Upper lobe of right lung (tissue), 1 donor: ENCODE measurements at places on chromosomes 7 and 10. TPM values are rescaled to one million over a fixed set of nuclear protein-coding genes. Genes with fewer than 3 reads are reported as not detected.

DNA sequence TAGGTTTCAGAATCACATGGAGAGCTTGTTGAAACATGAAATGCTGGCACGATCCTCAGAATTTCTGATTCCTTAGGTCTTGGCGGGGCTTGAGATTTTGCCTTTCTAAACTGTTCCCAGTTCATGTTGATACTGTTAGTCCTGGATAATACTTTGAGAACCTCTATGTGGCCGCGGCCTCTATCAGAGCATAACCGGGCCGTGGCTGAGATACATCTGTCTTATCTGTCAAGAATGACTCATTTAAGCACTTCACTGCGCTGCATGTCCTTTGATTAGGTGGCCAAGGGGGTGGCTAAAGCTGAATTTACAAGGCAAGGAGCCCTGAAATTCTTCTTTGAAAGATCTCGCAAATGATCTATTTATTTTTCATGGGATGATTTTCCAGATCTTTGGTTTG, 66.9 kb downstream of the GALNT17 start:
- no peak for DNase-seq
- H3K27ac ChIP-seq: no peak overlapping the region
- no peaks in the 10 kb centered on the region for H3K4me1 ChIP-seq
- H3K27me3 ChIP-seq: no peaks in the 10 kb centered on the region

CPA4 gene
- not detected for total RNA-seq

- no peaks in the 10 kb centered on the region for H3K27me3 ChIP-seq
- no peaks in the 10 kb centered on the region for H3K4me1 ChIP-seq
- H3K36me3 ChIP-seq: no peaks in the 10 kb centered on the region
These were observed 1177.7 kb upstream of the AUTS2 start for GRCh38 chr7:68420342-68421192.

GRCh38 chr10:8873310-8873709, 818.8 kb downstream of the GATA3 start:
- H3K27ac ChIP-seq: no peak overlapping the region
- no peak for DNase-seq
- H3K4me3 ChIP-seq: no peak overlapping the region
- no peaks in the 10 kb centered on the region for H3K4me1 ChIP-seq
- no peaks in the 10 kb centered on the region for H3K27me3 ChIP-seq

DNA sequence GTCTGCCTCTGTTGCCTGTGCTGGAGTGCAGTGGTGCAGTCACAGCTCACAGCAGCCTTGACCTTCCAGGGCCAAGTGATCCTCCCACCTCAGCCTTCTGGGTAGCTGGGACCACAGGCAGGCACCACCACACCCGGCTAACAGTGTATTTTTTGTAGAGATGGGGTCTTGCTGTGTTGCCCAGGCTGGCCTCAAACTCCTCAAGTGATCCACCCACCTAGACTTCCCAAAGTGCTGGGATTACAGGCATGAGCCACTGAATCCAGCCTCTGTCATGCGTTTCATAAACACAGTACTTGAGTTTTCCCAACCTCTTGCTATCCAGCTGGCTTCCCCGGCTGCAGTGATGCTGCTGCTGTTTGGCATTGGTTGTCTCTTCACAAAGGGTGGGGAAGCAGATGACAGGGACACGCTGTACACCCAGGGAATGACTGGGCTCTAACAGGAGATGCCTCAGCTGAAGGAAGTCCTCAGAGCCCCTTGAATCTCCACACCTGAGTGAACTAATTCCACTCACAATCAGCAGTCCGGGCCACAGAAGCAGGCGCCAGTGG, 191.5 kb downstream of the DIP2C start:
- no peak overlapping the region for H3K4me3 ChIP-seq
- no peaks in the 10 kb centered on the region for H3K27me3 ChIP-seq
- H3K27ac ChIP-seq: no peak overlapping the region
- peaks cover 11% of the 10 kb centered on the region for H3K4me1 ChIP-seq
- no peaks in the 10 kb centered on the region for H3K36me3 ChIP-seq

TMEM229A gene
- total RNA-seq: not detected

DNA sequence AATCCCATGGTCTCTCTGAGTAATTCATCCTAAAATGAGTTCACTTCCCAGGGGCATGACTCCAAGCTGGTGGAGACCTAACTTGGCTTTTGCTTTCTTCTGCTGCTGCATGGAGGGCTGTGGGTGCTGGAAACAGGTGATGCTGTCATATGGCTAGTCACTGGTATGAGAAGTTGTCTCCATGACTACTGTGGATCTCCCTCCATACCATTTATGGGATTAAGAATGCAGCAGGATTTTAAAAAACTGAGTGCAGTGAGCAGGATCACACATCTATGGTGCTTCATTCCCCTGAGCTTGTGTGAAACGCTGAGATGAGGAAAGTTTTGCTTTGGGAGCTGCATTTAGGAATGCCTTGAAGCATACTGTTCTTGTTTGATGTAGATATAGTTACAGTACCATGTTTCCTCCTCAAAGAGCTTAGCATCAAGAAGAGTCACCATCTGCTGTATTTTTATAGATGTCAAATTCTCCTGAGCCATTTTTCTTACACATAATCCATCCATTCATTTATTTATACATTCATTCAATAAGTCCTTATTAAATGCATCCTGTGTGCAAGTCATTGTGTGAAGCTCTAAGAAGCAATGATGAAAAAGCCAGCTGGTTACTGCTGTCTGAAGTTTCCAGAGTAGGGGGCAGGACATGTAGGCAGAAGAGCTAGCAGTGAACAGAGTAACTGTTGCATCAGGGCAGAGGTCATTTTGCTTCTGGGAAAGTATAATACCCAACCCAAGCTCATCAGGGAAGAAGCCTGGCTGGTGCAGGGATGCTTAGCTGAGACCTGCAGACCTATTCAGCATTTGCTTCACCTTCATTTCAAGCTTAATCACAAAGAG, 534.8 kb downstream of the AUTS2 start:
- H3K27me3 ChIP-seq: no peaks in the 10 kb centered on the region
- no peak overlapping the region for H3K27ac ChIP-seq
- H3K4me1 ChIP-seq: no peaks in the 10 kb centered on the region

IFIT1B gene
- total RNA-seq: not detected

GRCh38 chr7:46741938-46742540, 821.0 kb upstream of the IGFBP3 start:
- no peak overlapping the region for H3K27ac ChIP-seq
- no peak for DNase-seq
- no peaks in the 10 kb centered on the region for H3K27me3 ChIP-seq
- H3K4me3 ChIP-seq: no peak overlapping the region

GHRHR gene
- total RNA-seq: not detected

ZNF488 gene
- 0.41 TPM for total RNA-seq

DNA sequence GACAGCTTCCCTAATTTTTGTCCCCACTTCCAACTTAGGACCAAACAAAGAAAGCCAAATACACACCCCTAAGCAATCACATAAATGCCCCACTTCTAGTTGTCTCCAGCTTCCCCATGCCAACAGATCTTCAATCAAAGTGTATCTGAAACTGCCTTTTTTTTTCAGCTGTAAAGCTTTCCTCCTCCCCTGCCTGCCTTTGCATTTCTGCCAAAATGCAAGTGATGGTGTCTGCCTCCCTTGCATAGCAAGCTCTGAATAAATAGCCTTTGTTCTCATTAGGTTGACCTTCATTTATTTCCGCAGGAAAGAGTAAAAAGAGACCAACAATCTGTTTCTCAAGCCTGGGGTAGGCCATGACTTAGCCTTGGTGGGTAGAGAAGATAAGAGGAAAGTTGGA, 459.4 kb downstream of the GPAM start:
- H3K36me3 ChIP-seq: no peaks in the 10 kb centered on the region
- no peak overlapping the region for H3K4me3 ChIP-seq
- H3K27me3 ChIP-seq: no peaks in the 10 kb centered on the region
- DNase-seq: no peak
